ENCODE measurements at places on chromosomes 2 and 18.

GRCh38 chr2:179250095-179250494, 14.5 kb downstream of the SESTD1 start:
- DNase-seq, result no peak

DNA sequence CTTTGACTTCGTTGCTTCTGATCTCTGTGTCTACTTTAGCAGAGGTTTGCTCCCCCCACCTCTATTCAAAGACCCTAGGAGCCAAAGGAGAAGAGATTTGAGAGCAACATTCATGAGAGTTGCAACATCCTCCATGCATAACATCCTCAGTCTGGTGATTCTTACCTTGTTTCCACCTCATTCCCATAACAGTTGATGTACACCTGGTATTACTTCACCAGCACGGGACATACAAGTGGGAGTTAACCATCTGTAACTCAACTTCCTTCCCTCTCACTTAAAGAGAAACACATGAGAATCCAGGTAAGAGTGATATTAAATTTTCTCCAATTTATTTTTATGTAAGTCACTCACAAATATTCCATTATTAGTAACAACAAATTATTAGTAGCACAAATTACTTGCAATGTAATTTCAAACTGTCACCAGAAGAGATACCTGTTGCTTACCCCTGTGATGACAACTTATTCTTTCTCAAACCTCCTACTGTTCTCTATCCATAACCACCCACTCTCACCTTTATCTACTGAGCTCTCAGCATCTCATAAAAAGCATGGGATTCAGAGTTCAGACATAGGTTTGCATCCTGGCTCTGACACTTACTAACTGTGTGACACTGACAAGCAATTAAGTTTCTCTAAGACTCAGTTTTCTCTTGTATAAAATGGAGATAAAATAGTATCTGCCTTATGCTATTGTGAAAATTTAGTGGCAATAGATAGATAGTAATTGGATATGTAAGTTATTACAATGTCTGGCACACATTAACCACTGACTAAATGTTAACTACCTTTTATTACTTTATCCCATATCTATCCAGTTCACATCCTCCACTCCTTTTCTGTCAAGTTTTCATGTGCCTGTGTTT, 184.6 kb upstream of the SRD5A2 start:
- no peak for DNase-seq

DNA sequence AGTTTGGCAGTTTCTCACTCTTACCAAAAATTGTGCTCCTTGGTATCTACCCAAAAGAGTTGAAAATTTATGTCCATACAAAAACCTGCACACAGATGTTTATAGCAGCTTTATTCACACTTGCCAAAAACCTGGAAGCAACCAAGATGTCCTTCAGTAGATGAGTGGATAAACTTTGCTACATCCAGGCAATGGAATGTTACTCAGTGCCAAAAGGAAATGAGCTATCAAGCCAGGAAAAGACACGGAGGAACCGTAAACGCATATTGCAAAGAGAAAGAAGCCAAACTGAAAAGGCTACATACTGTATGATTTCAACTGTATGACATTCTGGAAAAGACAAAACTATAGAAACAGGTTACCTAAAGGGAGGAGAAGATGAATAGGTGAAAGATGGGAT, 36.1 kb downstream of the TMEM163 start:
- DNase-seq, result no peak

DNA sequence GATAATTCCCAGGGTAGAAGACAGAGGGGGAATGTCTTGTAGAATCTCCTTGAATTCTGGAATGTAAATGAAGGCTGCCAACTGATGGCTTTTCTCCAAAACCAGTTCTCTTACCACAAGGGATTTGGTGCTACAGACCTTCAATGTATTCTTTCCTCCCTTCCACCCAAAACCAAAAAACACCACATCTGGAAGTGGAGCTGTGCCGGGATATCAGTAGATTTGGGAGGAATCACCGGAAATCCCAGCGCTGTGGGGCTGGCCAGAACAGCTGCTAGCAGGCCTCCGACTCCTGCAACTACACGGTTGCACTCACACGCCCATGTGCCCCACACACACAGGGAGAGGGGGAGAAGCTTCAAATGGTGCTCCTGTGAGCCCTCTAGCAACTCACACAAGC, 45.7 kb downstream of the RPL31 start:
- no peak for DNase-seq

GRCh38 chr18:49745045-49746014, 68.0 kb downstream of the ACAA2 start:
- no peak for DNase-seq

DNA sequence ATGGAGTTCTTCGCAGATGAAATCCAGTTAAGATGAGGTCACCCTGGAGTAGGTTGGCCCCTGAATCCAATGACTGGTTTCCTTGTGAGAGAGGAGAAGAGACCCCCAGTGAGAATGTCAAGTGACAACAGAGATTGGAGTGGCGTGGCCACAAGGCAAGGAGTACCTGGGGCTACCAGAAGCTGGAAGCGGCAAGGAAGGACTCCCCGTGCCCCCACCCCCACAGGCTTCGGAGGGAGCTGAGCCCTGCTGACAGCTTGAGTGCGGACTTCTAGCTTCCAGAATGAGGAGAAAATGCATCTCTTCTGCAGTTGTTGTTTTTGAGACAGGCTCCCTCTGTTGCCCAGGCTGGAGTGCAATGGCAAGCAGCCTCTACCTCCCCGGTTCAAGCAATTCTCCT, 78.0 kb upstream of the HPCAL1 start:
- DNase-seq, result no peak

- DNase-seq, result no peak
Observed at GRCh38 chr2:55425431-55425831, 5.8 kb upstream of the CCDC88A start.

DNA sequence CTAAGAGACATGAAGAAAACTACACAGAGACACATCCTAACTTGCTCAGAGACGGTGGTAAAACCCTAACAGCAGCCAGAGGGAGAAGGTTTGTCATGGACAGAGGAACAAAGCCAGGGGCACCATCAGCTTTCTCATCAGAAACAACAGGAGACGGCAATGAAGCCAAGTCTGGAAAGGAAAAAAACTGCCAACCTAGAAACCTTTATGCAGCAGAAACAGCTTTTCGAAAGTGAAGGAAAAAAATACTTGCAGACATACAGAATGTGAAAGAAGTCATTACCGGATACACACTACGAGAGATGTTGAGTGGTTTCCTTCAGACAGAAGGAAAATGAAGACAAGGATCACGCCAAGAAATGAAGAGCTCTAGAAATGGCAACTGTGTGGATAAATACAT, 55.9 kb downstream of the ANO7 start:
- DNase-seq, result no peak

GRCh38 chr2:215615067-215615802, 179.4 kb upstream of the FN1 start:
- DNase-seq, result no peak

DNA sequence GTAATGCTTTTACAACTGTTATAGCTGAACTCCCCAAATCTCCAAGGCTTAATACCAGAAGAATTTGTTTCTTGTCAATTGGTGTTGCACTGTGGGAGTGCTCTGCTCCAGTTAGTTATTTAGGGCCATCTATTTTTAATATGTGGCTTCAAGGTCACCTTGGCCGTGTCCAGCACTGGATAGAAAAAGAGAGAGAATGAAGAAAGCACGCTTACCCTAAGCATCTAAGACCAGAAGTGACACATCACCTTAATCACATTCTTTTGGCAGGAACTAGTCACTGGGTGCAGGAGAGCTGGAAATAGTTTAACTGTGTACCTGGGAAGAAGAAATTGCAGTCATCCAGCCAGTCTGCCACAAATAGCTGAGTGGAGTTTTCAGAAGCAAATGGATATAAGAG, 78.8 kb downstream of the VWC2L start:
- no peak for DNase-seq

GRCh38 chr2:201621293-201621999, 21.9 kb downstream of the TMEM237 start:
- DNase-seq, result no peak

GRCh38 chr2:96267159-96267971, 1.3 kb downstream of the CIAO1 start:
- peak; percentile 42 for DNase-seq

GRCh38 chr2:101410746-101411145, 23.4 kb upstream of the CREG2 start:
- DNase-seq, result no peak

Data from ELF-1 (cell line).